ENCODE measurements at places on chromosomes 1 and 21.

- no peak for DNase-seq
Observed at GRCh38 chr1:229843627-229844238, 217.7 kb downstream of the URB2 start.

GRCh38 chr1:219010720-219011119, 163.0 kb upstream of the LYPLAL1 start:
- DNase-seq, result no peak

DNA sequence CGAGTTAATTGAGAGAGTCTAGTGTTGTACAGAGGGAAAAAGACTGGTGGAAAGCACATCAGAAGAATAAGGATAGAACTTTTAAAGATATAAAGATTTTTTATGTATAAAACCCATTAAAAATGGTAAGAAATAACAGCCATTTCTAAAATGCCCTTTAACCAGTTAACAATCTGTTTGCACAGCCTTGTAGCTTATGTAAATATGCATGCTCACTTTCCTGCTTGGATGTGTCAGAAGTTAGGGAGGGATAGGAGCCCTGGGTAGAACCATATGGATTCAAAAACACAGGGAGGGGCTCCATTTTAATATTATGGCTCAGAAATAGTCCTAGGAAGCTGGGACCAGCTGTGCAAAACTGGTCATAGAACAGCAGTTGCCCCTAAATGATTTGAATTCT, 4.5 kb upstream of the EDEM3 start:
- no peak for DNase-seq

DNA sequence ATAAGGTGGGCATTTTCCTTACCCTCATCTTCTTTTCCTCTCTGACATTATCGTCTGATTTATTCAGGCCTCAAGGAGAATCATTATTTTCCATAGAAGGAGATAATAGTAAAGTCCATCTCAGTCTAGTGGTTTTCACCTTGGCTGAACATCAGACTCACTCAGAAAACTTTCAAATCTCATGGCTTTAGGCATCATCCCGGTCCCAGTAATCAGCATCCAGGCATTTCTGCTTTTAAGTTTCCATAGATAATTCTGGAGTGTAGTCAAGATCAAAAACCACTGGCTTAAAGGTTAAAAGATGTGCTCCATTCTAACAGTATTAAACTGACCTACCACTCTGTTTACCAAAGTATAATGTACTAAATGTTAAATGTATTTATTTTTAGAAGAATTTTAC, 49.4 kb downstream of the RNF2 start:
- no peak for DNase-seq

DNA sequence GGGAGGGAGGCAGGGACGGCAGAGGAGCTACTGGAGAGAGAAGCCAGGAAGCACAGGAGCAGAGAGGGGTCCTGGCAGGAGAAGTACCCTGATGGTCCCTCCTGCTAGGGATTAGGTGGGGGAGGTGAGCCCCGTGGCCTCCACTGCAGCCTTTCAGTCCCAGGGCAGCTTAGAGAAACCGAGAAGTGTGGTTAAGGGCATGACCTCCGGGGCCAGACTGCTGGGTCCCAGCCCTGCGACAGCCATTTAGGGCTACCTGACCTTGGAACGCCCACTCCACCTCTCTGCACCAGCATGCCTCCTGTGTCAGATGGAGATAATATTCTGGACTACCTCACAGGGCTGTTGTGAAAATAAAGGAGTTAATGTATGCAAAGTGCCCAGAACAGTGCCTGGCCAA, 47.4 kb downstream of the KCNN3 start:
- no peak for DNase-seq

- no peak for DNase-seq
Observed at GRCh38 chr21:26736449-26736848, 108.8 kb downstream of the ADAMTS1 start.

GRCh38 chr1:150552128-150552910, 3.1 kb downstream of the ADAMTSL4 start:
- no peak for DNase-seq

- no peak for DNase-seq
Observed at GRCh38 chr1:12386130-12386529, 156.3 kb downstream of the VPS13D start.

DNA sequence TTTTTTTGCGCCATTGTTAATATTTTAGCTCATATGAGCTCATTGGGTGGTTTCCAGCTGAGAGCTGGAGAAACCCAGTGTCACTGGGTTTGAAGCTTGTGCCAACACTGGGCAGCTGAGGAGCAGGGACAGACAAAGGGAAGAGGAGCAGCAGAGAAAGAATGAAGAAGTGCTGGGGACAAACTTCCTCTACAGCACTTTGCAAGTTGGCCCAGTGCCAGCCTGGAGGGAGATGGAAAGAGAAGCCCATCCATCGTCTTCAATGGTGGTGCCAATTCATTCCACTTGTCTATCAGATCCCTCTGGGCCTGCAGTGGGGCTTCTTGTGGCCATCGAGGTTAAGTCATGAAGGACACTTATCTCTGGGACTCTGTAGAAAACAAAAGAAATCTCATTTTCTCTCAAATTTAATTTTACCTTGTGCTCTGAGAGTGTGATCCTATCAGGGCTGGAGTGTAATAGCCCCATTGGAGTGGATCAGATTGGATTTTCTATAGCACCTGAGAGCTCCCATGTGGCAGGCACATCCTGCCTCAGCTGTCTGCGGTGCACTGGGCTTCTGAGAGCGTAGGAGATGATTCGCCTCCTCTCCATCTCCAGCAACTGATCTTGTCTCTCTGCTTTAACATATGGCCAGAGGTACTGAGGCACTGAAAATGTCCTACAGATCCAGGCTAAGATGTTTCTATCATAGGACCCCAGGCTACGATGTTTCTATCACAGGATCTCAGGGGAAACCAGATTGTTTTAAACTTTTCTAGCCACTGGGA, 114.7 kb downstream of the TNR start:
- DNase-seq, result no peak

DNA sequence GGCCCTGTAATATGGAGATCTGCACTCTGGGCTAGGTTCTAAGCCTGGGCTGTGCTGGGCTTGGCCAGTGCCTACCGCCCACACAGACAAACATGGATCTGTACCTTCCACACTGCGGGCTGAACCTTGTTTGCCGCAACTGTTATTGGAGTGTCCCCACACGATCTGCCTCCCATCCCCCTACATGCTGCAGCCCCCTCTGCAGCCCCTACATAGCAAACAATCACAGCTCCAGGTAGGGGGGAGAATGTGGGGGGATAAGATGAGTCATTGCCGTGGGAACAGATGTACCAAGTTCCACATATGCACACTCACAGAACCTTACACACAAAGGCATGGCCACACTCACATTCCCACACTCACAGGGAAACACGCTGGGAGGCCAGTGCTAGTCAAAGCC, 2.1 kb upstream of the HCRTR1 start:
- DNase-seq, result no peak

DNA sequence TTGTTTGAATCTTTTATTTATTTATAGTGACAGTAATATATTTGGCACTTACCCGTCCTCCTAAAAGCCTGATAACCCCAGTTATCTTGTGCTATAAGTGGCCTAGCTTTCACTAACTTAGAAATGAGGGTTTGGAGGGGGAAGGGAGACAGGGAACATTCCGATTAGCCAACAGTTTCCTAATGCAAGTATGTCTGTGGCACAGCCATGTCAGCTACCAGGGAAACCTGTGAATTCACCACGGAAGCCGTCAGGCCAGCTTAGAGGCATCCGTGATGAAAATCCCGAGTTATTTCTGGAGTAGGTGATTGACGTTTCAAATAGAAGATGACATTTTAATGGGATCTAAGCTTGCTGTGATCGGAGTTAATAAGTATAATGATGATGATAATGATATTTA, 39.4 kb upstream of the BCL10 start:
- no peak for DNase-seq

GRCh38 chr1:869499-870244, 54.1 kb upstream of the SAMD11 start:
- DNase-seq, result peak; percentile 64

GRCh38 chr1:172071746-172072145, 230.4 kb downstream of the DNM3 start:
- DNase-seq, result no peak

DNA sequence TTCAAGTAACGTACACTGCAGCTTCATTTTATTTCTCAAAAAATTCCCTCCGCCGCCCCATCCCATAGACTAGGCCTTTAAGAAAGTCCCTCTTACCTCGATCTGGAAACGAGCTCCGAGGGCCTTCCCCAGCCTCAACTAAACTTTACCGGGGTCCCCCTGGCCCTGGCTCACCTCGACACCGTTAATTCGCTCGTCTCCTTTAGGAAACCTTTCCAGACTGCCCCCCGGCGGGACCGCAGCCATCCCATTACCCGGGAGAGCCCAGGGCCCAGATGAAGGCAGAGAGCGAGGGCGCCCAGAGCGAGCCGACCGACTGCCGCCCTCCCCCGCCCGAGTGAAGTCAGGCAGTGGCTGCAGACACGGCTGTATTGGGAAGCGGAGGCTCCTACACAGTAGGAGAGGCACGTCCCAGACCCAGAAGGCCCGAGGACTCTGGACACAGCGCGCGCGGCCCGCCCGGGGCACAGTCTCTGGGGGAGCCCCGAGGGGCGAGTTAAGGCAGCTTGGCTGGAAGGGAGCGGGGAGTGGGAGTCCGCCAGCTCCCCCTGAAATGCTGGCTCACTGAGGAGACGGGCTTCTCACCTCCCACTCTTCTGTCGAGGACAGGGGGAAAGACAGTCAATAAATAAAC, 14.6 kb downstream of the SEMA6C start:
- DNase-seq, result no peak

- DNase-seq, result no peak
Observed at GRCh38 chr21:34092262-34092921, 19.0 kb downstream of the MRPS6 start.

DNA sequence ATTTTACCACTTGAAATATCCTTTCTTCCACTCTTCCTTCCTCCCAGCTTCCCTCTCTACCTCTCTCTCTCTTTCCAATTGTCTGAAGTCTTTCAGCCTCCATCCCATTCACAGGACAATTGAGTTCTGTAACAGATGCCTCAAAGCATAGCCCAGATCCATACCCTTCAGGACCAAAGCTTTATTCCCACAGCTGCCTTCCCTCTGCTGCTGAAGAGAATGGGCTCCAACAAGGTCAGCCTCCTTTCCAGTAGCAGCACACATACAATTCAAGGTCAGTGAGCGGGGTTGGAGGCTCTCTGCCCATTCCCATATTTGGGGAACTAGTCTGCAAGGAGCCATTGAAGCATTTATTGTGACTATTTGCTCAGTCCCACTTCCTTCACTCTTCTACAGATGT, 179.9 kb downstream of the DPYD start:
- DNase-seq, result no peak

GRCh38 chr1:203306965-203307541, 1.7 kb downstream of the BTG2 start:
- no peak for DNase-seq

DNA sequence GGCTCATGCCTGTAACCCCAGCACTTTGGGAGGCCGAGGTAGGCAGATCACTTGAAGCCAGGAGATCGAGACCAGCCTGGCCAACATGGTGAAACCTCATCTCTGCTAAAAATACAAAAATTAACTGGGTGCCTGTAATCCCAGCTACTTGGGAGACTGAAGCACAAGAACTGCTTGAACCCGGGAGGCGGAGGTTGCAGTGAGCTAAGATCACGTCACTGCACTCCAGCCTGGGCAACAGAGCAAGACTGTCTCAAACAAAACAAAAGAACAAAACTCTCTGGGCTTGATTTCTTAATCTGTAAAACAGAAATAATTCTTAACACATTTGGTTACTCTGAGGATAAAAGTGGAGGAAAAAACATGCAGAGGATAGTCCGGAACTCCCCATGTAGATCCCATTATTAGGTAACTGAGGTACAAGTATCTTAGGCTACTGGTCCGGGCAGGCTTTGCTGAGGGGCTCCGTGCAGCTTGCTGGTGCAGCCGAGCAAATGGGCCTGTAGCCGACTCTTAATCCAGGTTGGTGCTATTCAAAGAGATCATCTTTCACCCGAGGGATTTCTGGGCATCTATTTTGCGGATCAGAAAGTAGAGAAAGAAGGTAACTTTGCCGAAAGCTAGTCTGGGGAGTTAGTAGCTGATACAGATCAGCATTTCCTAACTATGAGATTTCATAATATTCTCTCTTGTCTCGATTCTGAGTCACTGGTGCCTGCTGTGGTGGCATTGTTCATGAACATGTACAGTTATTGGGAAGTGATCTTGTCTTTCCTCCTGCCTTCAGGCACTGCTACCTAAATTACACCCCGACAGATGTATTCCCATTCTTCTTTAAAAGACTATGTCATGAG, 56.8 kb downstream of the NFIA start:
- no peak for DNase-seq

- no peak for DNase-seq
Observed at GRCh38 chr1:87208931-87209330, 119.7 kb upstream of the LMO4 start.

- no peak for DNase-seq
Observed at GRCh38 chr1:159009704-159010361, at the start of gene IFI16. IFI16 (plus strand) TSS chr1:159009907; CDS start chr1:159014681, 4,774 bp downstream.

GRCh38 chr21:26025536-26026512, 144.7 kb downstream of the APP start:
- no peak for DNase-seq

- no peak for DNase-seq
Observed at GRCh38 chr1:118711356-118711755, 276.8 kb downstream of the TBX15 start.

Measured in activated CD4-positive, alpha-beta T cell treated with anti-CD3 and anti-CD28 coated beads for 24 hours (primary cell).